Stimulated activated CD8-positive, alpha-beta memory T cell treated with anti-CD3 and anti-CD28 coated beads, Interleukin-4, amount 100 ng/mL, for 1 hour (primary cell): ENCODE measurements at places on chromosomes 1 and 21.

DNA sequence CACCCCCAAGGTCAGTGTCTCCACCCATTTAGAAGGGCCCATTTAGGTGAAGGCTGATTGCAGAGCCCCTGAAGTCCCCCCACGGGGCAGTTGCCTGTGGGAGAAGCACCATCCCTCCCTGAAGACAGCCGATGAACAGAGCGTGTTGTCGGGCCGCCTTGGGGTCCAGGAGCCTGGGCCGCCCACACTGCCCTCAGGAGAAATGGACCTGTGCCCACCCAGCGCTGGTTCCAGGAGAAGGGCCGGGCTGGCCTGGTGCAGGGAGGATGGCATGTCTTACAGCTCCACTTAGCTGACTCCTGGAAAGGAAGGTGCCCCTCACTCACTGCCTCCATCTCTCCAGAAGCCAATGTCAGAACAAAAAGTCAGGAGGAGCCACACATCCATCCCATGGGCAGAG is 252.7 kb upstream of the VAMP3 start:
- no peak for DNase-seq

- DNase-seq = no peak
Observed at GRCh38 chr1:94989398-94989797, 62.5 kb upstream of the CNN3 start.

GRCh38 chr21:46089285-46089684 is 8.6 kb upstream of the COL6A2 start:
- no peak for DNase-seq

- no peak for DNase-seq
Observed at GRCh38 chr1:204250428-204251030, 36.7 kb upstream of the GOLT1A start.

GRCh38 chr1:119374208-119374874 is 5.8 kb downstream of the HAO2 start:
- DNase-seq = no peak

DNA sequence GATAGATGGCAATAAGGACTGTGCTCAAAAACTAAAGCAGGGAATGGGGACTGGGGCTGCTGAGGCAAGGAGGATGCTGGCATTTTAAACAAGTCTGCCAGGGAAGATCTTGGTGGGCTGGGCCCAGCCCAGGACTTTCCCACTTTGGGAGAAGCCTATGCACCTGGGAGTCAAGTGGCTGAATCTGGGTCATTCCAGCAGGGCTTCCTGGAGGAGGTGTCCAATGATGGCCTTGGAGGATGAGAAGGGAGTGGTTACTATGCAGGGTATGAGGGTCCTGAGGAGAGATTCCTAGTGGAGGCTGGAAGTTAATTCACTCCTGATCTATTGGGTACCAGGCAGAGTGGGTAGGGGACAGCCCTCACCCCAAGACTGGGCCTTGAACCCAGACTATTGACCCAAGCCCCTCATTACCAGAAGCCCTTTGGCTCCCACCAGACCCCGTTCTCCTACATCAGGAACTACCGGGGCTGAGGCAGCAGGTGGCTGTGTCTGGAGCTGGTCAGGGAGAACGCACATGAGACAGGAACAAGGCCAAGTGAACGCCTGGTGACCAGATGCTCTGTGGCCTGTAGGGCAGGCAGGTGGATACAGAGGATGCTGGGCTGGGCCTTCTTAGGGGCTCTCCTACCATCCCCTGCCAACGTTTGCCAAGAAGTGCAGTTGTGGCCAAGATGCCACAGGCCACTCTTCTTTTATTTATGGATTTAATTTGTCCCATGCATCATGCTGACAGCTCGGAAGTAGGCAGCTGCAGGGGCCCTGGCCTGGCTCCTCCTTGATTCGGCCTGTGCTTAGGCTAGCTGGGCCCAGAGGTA is 18.3 kb upstream of the LRP8 start:
- no peak for DNase-seq

DNA sequence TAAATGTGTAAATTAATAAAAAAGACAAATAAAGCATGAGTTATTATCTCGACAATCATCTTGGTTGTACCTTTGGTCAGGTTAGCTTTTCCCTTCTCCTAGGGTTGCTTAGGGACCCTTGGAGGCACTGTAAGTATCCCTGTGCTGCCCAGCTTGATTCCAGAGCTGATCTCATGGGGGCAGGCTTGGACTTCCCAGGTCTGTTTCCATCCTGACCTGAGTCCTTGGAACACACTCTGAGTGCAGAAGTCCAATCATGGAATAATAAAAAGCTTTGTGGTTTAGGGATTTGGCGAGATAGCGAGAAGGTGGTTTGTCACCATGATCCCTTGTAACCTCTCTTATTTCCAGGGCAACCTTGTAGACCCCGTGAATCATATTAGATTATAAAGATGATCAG is 18.7 kb upstream of the PAPPA2 start:
- no peak for DNase-seq

GRCh38 chr1:110360431-110360830 is 21.3 kb downstream of the RBM15 start:
- no peak for DNase-seq

GRCh38 chr1:67801903-67802302 is 31.4 kb downstream of the GNG12 start:
- no peak for DNase-seq

- no peak for DNase-seq
Observed at GRCh38 chr1:15107058-15107687, 46.4 kb upstream of the TMEM51 start.

DNA sequence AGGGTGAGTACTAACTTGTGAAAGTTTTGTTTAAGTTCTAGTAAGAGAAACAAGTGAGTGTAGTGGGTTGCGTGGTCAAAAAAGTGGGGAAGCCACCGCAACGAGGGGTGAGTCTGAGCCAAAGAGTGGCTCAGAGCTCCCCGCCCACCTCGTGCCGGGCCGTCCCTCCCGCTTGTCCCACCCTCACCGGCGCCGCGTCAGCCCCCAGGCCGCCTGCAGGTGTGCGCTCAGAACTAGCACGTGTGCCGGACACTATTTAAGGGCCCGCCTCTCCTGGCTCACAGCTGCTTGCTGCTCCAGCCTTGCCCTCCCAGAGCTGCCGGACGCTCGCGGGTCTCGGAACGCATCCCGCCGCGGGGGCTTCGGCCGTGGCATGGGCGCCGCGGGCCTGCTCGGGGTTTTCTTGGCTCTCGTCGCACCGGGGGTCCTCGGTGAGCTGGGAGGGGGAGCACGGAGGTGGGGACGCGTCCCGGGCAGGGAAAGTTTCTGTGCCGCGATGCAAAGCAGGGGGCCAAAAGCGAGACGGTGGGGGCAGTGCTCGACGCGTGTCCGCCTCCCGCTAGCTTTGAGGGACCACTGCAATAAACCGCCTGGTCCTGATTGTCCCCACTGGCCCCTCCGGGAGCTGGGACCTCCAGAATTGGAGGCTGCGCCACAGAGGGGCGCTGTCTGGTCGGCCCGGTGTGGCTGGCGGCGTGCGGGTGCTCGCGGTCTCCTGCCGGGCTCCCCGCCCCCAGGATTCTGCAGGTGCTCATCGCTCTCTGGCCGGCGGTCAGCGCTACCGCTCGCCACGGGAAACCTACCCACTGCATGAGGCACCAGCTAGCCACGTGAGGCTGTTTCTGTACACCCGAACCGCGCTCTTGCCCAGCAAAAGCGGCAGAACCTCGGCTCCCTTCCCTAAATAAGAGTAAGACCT is at the start of gene CR2:
Gene CR2 (plus strand): TSS at position 283 of the 919 bp plus-strand sequence. CDS start 91 bp downstream, at position 374.
- DNase-seq = no peak

GRCh38 chr21:43899307-43900077 is 34.5 kb downstream of the AGPAT3 start:
- DNase-seq = no peak

DNA sequence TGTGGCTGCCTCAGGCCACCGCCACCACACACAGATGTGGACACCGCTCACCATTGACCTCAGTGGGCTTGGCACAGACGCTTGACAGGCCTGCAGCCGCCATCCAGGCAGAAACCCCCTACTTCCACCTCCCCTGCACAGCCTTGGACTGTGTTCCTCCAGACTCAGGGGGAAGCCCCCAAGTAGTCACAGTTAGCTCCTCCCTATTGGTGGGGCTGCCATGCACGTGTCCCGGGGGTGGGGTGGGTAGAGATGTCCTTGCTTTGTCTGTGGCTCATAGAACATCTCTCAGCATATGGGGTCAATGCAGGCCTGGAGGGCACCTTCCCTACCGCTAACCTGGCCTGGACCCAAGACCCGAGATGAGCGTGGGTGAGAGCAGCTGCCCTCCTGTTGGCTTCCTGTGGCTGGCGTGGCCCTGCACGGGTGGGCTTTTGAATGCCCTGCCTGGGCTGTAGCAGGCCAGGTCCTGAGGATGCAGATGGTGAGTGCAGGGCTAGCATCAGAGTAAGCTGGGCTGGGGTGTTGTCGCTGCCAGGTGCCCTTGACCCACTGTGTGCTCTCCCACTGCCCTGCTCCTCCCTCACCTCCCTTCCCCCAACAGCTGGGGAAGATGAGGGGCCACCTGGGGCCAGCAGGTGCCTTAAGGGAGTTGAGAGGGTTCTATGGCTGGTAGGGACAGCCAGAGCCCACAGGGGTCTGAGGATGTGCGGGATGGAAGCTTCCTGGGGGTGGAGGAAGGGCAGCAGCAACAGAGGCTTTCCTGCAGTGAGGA is 6.2 kb downstream of the CROCC start:
- DNase-seq = no peak

GRCh38 chr1:241990040-241990439 is 8.9 kb downstream of the MAP1LC3C start:
- no peak for DNase-seq

DNA sequence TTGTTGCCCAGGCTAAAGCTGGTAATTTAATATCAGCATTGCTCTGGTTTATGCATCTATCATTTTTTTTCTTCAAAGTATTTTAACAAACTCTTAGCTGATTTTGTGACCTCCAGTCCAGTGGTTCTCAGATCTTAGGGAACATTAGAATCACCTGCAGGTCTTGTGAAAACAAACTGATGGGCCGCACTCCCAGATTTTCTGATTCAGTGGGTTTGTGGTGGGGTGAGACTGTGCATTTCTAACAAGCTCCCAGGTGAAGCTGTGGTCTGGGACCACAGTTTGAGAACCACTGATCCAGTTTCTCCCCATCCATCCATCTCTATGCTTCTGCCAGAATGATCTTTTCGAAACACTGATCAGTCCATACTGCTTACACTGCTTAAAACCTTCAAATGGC is 305.7 kb upstream of the USP24 start:
- no peak for DNase-seq

DNA sequence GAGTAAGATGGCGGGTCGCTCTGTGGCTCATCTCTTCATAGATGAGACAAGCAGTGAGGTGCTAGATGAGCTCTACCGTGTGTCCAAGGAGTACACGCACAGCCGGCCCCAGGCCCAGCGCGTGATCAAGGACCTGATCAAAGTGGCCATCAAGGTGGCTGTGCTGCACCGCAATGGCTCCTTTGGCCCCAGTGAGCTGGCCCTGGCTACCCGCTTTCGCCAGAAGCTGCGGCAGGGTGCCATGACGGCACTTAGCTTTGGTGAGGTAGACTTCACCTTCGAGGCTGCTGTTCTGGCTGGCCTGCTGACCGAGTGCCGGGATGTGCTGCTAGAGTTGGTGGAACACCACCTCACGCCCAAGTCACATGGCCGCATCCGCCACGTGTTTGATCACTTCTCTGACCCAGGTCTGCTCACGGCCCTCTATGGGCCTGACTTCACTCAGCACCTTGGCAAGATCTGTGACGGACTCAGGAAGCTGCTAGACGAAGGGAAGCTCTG is 2.4 kb downstream of the TNFAIP8L2 start:
- no peak for DNase-seq

GRCh38 chr1:205046870-205047269 is 3.9 kb downstream of the CNTN2 start:
- DNase-seq = no peak

DNA sequence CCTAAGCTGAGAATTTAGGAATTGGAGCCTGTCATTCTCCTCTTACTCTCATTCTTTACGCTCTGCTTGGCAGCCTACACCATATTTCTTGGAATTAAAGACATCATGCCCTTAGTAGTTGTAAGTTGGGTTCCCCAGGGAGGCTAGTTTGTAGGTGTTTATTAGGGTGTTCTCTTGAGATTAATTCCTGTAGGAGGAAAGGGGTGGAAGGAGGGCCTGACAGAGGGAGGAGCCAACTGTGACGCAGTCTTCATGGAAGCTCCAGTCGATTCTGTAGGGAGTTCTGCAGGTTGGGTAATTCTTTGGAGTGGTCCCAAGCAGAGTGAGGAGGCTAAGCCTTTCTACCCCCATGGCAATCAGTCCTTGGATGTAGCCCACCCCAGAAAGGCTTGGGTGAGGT is 111.4 kb downstream of the HHAT start:
- DNase-seq = no peak

DNA sequence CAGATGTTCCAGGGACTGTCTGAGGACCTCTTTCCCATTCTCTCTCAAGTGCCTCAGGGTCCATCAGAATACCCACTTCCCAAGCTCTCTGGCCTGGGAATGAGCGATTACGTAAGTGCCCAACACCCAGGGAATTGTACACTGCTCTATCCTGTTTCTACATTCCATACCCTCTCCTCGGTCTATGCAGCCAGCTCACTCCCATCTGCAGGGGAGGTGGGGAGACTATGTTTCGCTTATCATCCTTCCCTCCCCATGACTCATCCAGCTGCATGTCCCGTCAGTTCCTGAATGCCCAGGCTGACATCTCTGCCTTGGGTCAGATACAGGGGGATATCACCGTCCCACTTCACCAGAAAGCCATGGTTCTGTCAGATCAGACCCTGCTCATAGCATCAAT is 34.5 kb upstream of the CD1D start:
- DNase-seq = no peak

GRCh38 chr1:24416666-24417391 is 1.2 kb downstream of the NIPAL3 start:
- no peak for DNase-seq

DNA sequence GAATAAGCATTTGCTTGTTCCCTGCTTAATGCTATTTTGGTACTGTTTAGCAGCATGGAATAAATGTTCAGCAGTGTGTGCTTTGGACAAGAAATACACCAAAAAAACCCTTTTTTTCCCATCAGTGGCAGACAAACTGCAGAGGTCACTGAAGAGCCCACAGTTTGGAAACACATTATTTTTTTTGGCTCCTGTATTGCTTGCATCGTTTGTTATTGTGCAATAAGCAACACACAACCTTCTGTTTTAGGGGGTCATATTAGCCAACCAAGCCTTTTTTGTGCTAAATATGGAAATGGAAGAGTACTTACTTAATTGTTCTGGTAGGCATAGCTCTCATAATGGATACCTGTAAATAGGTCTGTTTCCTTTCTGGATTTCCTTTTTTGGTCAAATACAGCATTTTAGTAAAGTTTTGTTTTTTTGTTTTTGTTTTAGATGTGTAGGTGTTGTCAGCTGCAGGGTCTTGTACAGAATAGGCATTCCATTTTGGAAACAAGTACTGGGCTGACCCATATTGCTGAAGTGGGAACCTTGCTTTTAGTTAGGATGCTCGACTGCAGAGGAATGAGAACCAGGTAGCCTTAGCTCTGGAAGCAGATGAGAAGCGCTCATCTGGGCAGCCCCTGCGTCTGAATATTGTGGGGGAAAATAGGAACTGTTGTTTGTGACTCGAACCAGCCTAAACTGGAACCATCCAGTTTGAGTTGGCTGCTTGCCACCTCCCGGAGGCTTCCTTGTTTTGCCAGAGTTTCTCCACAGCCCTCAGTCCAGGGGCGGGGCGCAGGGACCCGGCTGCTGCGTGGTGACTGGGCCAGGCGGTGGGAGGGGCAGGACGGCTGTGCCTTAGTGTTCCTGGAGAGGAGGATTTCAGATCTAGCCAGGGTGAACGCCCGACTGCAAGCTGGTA is 38.4 kb downstream of the SPEN start:
- DNase-seq = peak; percentile 5

- DNase-seq = no peak
Observed at GRCh38 chr1:224781800-224782199, 147.7 kb upstream of the DNAH14 start.

GRCh38 chr1:181018901-181019681 is 3.6 kb downstream of the STX6 start:
- DNase-seq = no peak

- no peak for DNase-seq
Observed at GRCh38 chr21:45586289-45586858, 44.1 kb upstream of the SLC19A1 start.
